ENCODE measurements at places on chromosomes 4 and X. TPM values are rescaled to one million over a fixed set of nuclear protein-coding genes. Genes with fewer than 3 reads are reported as not detected.

DCLK2 gene
- total RNA-seq, result 11.7 TPM

TMPRSS11F gene
- 2.3 TPM for total RNA-seq

GSX2 gene
- not detected for total RNA-seq

DNA sequence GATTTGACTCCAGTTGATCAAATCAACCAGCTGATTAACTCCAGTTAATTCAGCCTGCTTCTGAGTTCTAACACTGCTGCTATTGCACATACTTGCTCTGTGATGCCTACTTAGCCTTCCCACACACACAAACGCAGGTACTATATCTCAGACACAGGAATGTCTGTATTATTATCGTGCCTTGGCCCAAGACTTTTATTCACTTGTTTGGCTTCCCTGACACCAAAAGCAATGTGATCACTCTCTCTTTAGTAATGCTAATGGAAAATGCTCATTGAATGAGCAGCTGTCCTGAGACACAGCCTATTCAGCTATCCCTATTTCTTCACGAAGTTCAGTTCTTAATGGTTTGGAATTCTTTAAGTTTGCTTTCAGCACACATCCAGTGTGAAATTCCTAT, 356.4 kb upstream of the CXorf51A start:
- DNase-seq, result no peak

- DNase-seq, result no peak
Observed at GRCh38 chrX:105461016-105461415, 240.5 kb upstream of the TEX13A start.

All from skin of body (tissue), 3 donors.